Fibroblast of upper back skin (primary cell): ENCODE measurements at places on chromosomes 12 and 14.

DNA sequence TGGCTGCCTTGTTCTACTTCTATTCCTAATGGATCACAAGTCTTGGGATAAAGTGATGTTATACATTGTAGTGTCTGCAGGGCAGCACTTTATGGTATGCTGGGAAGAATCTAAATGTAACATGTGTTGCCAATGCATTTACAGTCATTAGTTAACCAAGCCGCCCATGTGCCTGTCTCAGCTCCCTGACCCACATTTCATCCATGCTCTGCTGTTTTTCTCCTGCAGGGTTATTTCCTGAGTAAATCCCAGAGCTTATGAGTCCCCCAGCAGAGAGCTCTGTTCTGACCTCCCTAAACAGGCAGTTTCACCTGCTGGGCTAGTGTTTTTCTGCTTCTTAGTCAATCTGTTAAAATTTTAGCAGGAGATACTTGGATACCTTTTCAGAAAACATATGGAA is 4.4 kb upstream of the TMTC2 start:
- no peak for DNase-seq

GRCh38 chr12:2163177-2163941 is 110.6 kb downstream of the CACNA1C start:
- peak; percentile 94 for DNase-seq

DNA sequence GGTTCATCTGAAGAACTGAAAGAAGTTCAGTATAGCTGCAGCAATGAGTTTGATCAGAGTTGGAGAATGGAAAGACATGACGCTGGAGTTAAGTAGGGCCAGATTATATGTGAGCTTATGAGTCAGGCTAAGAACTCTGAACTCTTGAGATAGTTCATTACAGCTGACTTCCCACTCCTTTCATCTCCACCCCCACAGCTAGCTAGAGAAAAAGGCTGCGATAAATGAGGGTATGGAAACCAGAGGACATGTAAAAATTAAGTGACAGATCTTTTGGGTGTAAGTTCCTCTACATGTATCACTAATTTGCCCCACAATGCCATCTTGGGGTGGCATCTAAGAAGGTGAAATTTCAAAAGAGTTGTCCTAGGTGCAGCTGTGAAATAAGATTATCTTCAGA is 28.6 kb downstream of the PYM1 start:
- peak; percentile 8 for DNase-seq

DNA sequence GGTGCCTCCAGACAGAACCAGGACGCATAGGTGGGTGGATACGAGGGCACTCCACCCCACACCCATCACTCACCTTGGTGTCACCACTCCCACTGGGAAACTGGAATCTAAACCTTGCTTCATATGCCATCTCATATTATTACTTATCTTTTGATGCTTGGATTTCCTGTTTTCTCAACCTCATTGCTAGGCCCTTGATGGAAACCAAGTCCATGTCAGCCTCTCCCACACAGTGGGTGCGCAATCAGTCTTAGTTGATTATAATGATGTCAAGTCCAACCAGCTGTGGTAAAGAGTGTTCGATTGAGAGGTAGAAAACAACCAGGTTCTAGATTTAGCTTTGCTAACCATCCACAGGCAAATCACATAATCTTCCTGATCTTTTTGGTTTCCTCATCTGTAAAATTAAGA is 584 bp upstream of the DDHD1 start:
- DNase-seq = no peak
